Activated CD8-positive, alpha-beta memory T cell treated with anti-CD3 and anti-CD28 coated beads for 48 hours (primary cell): ENCODE measurements at places on chromosomes 7 and 10.

DNA sequence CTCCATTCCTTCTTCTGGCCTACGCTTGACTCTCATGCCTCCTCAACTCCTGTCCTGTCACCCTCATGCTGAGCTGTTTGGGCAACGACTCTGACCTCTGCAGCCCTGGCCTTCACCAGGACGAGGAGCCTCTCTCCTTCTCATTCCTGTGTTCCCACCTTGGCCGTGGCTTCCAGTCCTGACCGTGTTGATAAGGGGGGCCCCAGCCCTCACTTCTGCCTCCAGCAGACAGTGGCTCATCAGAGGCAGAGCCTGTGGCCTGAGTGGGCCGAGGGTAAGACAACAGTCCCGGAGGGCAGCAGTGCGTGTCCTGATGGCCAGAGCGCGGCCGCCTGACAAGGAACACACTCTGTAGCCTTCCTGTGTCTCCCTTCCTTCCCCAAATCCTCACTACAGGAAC, 61.7 kb upstream of the UBE3C start:
- no peak for DNase-seq

- no peak for DNase-seq
Observed at GRCh38 chr10:112202561-112203241, 19.1 kb upstream of the GPAM start.

DNA sequence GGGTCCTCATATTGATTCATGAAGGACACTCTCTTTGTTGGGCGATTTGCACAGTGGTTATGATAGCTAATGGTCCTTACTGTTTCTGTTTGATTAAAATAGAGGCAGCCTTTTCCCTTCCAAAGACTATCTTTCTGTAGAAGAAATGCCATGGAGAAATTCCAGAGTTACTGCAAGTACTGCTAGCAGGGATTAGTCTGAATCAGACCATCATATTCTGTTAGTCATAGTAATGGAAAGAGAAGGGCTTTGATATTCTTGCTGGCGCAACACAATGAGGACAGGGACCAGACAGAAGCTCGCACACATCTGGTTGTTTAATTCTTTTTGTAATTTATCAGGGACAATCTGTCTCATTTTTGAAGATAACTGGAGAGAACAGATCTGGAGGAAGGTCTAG, 304.5 kb upstream of the FZD8 start:
- no peak for DNase-seq

DNA sequence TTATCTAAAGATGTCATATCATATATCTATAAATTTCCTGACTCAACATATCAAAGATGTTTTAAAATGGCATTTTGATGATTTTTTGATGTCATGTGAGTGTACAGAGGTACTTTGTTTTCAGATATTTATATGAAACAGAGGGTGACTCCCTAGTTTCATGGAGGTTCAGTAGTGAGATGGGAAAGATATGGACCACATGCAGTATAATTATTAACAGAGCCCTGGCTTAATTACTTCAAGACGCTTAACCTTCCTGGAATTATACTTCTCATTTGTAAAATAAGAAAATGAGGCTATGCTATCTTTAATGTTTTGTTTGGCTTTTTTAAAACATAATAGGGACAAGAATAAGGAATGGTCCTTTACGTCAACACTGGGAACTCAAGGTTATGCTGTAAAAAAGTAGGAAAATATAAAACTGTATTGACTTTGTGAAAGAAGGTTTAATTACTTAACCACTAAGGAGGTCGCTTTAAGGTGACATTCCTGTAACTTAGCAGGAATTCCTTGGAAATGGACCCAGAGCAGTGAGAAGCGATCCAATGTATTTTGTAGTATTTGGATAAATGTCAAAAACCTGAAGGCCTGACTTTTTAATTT, 821.0 kb upstream of the IGFBP3 start:
- DNase-seq, result no peak

GRCh38 chr7:80640846-80641245, 2.4 kb downstream of the CD36 start:
- no peak for DNase-seq

- DNase-seq, result no peak
Observed at GRCh38 chr7:98996150-98996552, 117.8 kb downstream of the TRRAP start.
